Esophagus squamous epithelium (tissue), 5 donors: ENCODE measurements at places on chromosomes 12 and 14.

- DNase-seq, result no peak
Measured at GRCh38 chr12:94560431-94561221, 89.7 kb downstream of the TMCC3 start.

- DNase-seq, result no peak
Measured at GRCh38 chr14:61196792-61197191, 84.3 kb downstream of the TMEM30B start.

DNA sequence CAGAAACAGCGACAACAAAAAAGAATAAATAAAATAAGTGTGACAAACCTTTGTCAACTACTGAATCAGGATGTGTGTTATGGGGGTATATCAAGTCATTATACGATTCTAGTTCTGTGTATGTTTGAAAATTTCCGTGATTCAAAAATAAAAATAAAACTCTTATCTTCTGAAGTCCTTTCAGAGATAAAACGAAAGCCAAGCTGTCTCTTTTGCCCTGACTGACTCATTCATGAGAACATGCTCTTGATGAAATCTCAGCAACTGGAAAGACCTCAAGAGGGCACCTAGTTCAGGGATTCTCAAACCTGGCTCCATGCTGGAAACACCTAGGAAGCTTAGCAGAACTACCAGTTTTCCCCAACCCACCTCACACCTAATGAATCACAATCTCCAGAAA is 9.2 kb downstream of the FOXN3 start:
- DNase-seq, result no peak

GRCh38 chr12:91947459-91947858 is 198.2 kb downstream of the BTG1 start:
- DNase-seq, result no peak

- DNase-seq, result no peak
Measured at GRCh38 chr12:1530592-1531152, 63.7 kb downstream of the FBXL14 start.

- DNase-seq, result no peak
Measured at GRCh38 chr14:55583942-55584468, 4.0 kb downstream of the KTN1 start.

GRCh38 chr12:124036657-124037109 is 63.7 kb downstream of the ZNF664 start:
- DNase-seq, result no peak

- DNase-seq, result no peak
Measured at GRCh38 chr12:73017981-73018380, 745.8 kb downstream of the TRHDE start.

GRCh38 chr12:41302979-41303403 is 114.9 kb downstream of the PDZRN4 start:
- no peak for DNase-seq

DNA sequence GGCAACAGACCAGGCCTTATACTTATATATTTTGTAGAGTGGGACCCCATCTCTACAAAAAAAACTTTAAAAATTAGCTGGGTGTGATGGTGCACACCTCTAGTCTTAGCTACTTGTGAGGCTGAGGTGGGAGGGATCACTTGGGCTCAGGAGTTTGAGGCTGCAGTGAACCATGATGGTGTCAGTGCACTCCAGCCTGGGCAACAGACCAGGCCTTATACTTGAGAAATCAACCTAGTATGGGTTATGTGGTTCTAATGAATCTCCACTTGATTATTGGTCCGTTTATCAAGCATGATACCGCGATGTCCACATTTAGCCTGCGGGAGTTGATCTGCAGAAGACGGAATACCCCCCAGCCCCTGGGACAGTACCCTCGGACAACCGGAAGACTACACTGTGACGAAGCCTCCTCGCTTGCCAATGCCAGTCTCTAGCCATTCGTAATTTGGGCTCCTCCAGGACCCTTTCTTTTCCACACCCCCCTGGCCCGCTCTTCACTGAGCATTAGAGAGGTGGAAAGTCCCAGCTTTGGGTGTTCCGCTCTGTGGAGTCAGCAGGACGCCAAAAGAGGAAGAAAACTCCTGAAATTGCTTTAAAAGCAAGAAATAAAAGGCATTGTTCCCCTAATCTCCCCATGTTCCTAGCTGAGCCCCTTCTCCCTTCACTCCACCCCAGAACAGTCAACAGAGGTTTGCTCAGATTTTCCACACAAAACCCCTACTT is 19.4 kb downstream of the LTBP2 start:
- DNase-seq, result no peak

GRCh38 chr12:64943686-64944085 is 119.2 kb downstream of the TBC1D30 start:
- DNase-seq, result no peak

GRCh38 chr12:89803412-89803811 is 94.8 kb upstream of the ATP2B1 start:
- no peak for DNase-seq
